Activated naive CD8-positive, alpha-beta T cell treated with anti-CD3 and anti-CD28 coated beads, Interleukin-2, amount 50 U/mL, for 24 hours (primary cell): ENCODE measurements at places on chromosomes 3 and 15.
A peak's percentile ranks its signal among the peaks of the same experiment; 100 is the strongest.

GRCh38 chr3:3665961-3666640, 133.1 kb upstream of the LRRN1 start:
- DNase-seq = no peak

- no peak for DNase-seq
These were observed 273.6 kb upstream of the VEPH1 start for GRCh38 chr3:157776861-157777260.

GRCh38 chr3:34072297-34072696, 273.9 kb downstream of the PDCD6IP start:
- no peak for DNase-seq

DNA sequence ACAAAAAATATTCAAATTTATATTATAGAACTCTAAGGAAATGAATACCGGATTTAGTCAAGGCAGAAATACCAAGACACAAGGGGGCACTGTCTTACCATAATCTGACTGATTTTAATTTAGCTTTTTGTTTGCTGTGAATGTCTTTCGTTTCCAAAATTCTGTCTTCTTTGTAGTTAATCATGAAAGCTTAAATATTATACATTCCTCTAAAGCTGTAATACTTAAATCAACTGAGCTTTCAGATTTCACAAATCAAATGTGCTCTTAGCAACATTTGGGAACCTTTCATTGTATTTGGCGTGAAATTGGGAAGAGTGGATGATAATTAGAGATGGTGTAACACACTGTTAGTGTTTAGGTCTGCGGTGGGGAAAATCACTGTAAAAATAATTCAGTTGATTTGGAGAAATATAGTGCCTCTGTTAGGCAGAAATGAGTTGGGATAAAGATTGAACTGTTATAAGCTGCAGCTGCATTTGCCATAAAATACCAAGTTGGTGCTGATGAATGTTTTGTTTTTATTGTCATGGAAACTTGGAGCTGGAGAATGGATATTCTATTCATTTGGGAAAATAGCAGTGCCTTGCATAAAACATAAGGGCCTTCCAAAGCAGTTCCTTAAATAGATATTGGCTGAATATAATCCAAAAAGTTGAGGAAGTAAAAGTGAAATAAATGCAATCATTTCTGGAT, 228.2 kb downstream of the TCF12 start:
- DNase-seq = no peak

GRCh38 chr3:12944413-12944812, 103.0 kb upstream of the RPL32 start:
- DNase-seq = no peak

DNA sequence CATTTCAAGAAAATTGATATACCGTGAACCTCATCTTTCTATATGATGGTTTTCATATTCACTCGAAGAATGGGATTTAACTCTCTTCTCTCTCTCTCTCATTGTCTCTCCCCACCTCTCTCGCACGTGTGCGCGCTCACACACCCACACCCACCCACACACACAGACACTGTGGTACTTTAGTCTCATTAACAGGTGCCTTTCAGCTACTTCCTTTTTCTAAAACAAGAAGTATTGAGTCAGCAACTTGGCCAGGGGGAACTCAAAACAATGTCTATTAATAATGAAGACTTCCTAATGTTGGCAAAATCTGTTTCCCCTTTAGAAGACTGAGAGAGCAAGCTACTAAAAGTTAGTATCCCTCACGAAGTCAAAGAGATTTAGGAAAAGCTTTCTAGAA, 150.7 kb downstream of the TMCO5A start:
- DNase-seq = no peak

DNA sequence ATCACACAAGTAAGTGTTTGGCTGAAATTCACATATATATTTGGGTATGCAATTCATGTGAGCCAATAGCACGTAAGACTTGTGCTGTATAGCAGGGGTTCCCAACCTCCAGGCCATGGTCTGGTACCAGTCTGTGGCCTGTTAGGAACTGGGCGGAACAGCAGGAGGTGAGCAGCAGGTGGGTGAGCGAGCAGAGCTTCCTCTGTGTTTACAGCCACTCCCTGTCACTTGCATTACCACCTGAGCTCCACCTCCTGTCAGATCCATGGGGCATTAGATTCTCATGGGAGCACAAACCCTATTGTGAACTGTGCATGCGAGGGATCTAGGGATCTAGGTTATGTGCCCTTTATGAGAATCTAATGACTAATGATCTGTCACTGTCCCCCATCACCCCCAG, 59.7 kb downstream of the MAP3K13 start:
- no peak for DNase-seq

DNA sequence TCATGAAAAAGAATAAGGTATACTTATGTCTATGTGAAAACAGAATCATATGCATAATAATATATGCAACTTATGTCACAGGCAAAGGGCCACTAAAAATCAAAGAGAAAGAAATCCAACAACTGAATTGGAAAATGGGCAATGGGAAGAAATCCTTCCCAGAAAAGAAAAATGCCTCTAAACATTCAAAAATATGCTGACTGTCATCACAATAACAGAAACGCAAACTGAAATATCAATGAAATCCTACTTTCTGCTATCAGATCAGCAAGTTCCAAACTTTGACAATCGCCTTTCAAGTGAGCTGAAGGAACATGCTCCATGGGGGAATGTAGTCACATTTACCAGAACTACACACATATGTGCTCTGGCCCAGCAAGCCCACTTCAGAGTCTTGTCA, 99.4 kb upstream of the KLF13 start:
- DNase-seq = no peak

- DNase-seq = no peak
These were observed 35.4 kb downstream of the LARP6 start for GRCh38 chr15:70818580-70818979.

DNA sequence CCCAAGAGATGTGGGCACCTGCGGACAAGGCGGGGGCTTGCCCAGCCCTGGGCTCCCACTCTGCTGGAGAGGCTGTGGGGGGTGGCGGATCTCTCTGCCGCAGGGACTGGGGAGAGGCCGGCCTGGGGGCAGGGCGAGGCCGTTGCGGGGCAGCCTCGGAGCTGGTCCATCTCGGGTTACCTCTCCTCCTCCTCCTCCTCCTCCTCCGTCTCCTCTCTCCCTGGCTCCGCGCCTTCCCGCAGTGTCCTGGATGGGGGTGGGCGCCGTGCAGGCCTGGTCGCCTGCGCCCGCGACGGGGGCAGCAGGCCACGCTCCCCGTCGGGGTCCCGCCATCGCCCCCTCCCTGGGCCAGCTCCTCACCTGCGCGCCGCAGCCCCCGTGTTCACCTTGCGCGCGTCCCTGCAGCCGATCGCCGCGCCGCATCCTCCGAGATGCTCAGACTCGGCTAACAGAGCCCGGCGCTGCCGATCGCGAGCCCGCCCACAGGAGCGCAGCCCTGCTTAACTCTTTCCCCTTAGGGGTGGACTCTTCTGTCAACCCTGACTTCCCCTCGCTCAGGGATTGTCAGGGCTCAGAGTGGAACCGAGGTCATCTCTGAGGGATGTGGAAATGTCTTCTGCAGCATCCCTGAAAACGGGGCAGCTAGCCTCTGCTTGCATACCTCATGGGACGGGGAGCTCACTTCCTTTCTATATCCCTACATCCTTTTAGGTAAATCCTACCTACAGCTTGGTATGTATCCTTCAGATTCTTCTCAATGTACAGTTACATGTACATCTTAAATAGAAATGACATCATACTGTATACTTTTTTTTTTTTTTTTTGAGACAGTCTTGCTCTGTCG, at the start of gene PRRT3:
TSS of gene PRRT3 (minus strand) at position 447 of the 844 bp plus-strand sequence. CDS start 2,293 bp downstream, outside the sequence.
- DNase-seq = peak; percentile 69

- DNase-seq = no peak
These were observed 74.8 kb downstream of the RPN1 start for GRCh38 chr3:128575777-128576176.

DNA sequence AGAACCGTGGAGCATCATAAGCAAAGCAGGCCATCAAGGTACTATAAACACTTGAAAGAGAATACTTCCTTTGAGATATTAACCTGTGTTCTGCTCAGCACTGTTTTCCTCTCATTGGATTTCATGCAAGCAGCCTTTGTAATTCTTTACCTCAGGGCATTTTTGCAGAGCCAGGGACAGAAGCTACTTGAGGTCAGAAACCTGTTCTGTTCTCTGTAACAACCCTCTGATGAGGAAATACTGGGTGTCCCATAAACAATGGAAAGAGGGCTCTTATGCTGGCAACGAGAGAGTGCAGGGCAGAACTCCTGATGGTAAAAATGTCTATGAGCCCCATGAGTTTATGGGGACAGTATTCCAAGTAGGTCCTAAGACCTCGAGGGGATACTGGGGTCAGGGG, 66.0 kb downstream of the DCLK3 start:
- no peak for DNase-seq

DNA sequence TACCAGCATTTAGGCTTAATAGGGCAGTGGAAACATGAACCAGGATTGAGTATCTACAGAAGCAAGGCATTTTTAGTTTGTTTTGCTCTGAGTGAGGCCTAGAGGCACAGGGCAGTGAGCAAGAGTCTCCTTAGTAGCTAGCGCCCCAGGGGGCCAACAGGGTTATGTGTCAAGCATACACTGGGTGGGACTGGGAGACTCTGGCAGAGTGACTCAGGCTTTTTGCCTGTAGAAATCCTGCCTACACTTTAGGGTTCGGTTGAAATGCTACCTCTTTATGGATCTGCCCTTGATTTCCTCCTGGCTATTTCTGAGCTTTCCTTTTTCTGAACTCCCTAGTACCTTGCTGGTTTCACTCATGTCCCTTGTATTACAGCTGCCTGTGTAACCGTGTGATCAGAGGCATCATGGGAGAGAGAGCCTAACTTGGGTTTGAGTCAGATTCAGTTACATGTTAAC, 72.2 kb downstream of the TOP2B start:
- no peak for DNase-seq

GRCh38 chr3:52428151-52429005, 16.5 kb downstream of the SEMA3G start:
- DNase-seq = peak; percentile 32

- DNase-seq = peak; percentile 34
These were observed at the start of gene MRAS for GRCh38 chr3:138347960-138348753. TSS of gene MRAS (plus strand) at chr3:138348579. CDS start at chr3:138372884, 24,305 bp downstream.

DNA sequence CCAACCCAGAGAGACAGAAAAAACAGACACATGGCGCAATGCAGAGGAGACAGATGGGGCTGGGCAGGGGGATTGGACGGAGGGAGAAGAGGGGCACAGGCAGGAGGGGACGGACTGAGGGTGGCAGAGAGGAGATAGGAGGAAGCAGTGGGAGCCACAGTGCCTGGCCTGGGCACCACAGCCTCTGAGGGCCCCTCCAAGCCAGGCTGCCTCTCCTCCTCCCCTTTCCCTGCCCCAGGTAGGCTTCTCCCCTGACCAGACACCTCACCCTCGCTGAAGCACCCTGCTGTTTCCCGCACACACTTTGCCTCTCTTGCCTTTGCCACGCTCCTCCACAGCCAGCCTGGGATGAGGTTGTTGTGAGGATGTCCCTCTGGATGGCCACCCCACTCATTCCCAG, 84.0 kb upstream of the PRR20G start:
- DNase-seq = no peak

- no peak for DNase-seq
These were observed 125.6 kb upstream of the ROPN1 start for GRCh38 chr3:124117486-124117885.

DNA sequence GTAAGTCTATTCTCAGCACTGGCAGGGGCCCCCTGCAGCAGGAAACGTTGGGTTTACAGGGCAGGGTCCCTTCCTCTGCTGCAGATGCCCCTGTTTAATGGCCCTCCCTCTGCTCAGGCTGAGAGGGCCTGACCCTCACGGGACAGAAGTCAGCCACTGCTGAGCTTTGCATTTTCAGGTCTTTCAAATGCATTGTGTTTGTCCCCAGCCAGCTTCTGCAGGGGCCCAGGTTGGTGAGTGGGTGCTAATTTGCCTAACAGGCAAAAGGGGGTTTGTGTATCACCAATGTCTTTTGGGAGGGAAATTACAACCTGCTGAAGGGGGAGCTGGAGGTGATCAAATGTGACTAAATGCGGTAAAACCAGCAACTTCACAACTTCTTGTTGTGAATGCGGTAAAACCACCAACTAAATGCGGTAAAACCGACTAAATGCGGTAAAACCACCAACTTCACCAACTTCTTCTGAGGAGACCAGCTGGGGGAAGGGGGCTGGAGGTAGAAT, 44.8 kb upstream of the UBE2E1 start:
- DNase-seq = peak; percentile 22

DNA sequence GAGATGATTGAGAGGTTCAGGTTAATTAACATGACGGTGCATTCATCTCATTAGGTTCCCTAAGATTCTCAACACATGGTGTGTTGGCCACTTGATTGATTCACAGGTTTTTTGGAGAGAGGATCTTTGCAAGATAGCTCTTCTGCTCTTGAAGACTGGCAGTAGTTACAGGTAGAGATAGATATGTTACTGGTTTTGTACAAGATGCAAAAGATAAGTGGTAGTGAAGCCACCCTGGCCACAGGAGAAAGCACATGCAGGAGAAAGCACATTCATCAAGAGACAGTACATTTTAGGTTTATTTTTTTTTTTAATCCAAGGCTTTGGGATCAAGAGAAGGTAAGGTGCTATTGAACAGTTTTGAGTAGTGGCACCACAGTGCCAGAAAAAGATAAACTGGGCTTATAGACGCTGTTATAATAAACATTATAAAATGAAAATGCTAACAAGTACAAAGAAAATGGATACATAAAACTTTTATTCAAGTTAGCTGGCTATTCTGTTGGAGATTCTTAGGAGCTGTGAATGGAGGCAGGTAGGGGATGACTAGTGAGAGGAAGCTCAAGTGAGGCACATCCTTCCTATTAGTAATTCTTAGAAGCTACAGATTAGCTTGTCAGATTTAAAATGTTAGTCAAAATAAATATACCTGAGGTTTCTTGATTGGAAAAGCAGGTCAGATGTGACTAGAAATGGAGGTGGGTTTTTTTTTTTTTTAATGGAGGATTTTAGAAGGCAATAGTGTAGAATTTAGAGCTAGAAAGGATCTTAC, 10.8 kb downstream of the SELENOT start:
- DNase-seq = no peak

DNA sequence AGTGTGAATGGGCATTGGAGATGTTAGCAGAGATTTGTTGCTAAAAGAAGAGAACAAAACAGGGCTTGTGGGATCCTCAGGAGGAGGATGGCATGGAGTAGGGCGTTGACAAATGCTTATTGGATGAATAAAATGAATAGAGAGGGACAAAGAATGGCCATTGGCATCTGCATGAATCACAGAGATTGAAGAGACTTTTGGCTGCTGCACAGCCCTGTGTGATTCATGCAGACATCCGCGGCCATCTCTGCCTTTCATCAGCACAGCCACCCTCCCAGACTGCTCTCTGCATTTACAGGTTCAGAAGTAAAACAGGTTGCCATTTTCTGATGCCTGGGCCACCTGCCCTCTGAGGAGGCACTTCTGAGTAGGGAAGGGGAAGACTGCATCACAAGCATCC, 397.9 kb downstream of the EPHB1 start:
- no peak for DNase-seq

DNA sequence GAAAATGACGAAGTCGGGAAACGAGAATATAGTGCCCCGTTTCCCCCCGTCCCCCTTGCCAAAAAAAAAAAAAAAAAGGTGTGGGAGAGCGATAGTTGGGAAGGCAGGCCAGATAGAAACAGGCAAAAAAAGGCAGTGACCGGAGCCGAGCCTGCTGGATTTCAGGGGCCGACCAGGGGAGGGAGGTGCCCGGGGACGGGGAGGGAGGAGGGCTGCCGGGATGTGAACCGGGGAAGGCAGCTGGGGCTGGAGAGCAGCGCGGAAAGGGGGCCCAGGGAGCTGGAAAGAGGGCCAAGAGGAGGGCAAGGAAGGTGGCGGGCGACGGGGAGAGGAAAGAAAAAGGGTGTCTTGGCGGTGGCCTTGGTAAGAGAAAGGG, 837 bp downstream of the LRRN1 start:
- peak; percentile 7 for DNase-seq

GRCh38 chr3:16252243-16252978, 12.3 kb downstream of the DPH3 start:
- no peak for DNase-seq

GRCh38 chr3:125128861-125129501, 73.2 kb upstream of the HEG1 start:
- DNase-seq = no peak
